Putamen (tissue), 1 donor: ENCODE measurements at places on chromosomes 7 and 10.

DNA sequence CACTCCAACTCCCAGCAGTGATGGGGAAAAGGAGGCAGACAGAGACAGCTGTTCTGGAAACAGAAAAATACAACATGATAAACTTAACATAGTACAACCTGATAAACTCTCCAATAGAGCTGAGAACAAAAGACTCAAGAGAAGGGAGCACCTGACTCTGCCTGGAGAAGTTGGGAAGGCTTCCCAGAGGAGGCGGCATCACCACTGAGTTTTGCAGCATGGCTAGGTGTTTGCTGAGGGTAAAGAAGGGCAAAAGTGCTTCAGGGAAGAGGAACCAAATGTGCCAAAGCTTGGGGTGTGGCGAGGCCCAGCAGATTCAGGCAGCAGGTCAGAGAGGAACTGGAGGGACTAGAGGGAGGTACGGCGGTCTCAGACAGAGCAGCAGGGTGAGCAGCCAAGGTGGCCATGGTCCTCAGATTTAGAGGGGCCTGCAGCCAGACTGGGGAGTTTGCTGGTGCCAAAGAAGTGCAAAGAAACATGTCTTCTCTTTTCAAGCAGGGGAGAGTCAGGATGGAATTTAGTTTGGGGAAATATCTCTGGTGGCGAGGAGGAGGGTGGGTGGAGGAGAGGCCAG is 119.9 kb upstream of the BTBD16 start:
- DNase-seq = no peak

DNA sequence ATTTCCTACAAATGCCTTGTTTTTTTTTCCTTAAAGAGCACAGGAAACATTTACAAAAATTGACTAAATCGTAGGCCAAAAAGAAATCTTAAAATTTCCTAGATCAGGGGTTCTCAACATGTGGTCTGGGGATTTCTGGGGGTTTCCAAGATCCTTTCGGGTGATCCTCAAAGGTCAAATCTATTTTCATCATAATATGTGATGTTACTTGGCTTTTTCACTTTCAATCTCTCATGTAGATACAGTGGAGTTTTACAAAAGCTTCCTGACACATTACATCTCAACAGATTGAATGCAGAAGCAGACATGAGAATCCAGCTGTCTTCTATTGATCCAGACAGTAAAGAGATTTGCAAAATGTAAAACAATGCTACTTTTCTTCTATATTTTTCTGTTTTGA is 497.3 kb downstream of the INHBA start:
- DNase-seq = no peak

DNA sequence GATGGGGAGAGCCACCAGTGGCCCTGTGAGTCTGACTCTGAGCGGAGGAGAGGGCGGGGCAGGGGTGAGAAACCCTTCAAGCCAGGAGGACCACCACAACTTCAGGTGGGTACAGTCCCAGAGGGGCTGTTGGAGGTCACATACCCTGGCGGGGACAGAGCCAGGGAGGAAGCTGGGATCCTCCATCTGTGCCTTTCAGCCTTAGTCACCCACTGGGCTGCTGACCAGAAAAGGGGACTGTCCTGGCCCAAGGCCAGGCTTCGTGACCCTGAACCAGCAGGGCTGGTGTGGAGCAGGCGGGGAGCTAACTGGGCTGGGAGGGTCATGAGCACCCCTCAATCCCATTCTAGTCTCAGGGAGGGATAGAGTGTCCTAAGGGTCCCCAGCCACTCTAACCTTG is 1.5 kb upstream of the CALHM3 start:
- no peak for DNase-seq

GRCh38 chr10:30029872-30030256 is 29.5 kb downstream of the JCAD start:
- no peak for DNase-seq

- no peak for DNase-seq
These were observed 46.4 kb downstream of the CSTF2T start for GRCh38 chr10:51653025-51653424.

DNA sequence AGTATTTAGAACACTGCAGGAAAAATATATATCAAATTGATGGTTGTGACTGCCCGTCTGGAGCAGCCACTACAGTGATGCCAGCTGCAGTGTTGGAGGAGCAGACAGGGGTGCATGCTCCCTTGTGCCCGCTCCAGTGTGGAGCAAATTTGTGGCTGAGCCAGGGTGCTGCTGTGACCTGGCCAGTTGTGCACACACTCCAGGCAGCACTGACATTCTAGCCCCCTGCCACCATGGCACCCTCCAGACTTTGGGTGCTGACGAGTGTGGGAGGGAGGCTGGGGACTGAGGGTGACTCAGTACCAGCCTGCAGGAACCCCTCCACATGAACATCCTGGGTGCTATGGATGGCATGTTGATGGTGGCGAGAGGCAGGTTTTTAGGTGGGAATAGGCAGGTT is 160.0 kb upstream of the PCDH15 start:
- DNase-seq = no peak

DNA sequence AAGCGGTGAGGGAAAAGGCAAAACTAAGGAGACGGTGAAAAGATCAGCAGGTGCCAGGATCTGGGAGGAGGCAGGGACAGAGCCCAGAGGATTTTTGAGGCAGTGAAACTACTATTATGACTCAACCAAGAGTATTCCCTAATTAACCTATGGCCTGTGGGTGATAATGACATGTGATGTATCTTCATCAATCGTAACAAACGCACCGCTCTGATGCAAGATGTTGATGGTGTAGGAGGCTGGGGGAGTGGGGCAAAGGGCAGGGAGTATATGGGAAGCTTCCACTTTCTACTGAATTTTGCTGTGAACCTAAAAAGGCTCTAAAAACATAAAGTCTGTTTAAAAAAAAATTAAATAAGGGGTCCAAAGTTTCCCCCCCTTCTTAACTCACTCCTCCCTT is 25.5 kb upstream of the EZH2 start:
- DNase-seq = no peak

- no peak for DNase-seq
These were observed 77.4 kb upstream of the FRMD4A start for GRCh38 chr10:14408139-14408538.

DNA sequence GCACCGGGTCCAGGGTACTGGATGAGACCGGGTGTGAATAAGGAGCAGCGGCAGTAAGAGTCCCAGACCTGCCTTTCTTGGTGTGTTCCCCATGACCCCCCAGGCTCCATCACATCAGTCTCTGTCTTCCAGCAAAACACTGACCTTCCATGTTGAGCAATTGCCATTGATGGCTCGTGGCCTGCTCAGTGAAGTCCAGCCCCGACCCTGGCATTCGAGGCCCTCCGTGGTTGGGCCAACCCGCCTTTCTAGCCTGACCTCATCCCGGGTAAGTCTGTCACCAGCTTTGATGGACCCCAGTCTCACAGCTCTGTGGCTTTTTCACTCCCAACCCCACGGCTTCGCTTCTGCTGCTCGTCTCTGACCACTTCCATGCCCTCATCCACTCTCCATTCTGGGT is 6.4 kb downstream of the MMP21 start:
- DNase-seq = no peak

- no peak for DNase-seq
These were observed 45.1 kb downstream of the ST8SIA6 start for GRCh38 chr10:17409170-17409733.

DNA sequence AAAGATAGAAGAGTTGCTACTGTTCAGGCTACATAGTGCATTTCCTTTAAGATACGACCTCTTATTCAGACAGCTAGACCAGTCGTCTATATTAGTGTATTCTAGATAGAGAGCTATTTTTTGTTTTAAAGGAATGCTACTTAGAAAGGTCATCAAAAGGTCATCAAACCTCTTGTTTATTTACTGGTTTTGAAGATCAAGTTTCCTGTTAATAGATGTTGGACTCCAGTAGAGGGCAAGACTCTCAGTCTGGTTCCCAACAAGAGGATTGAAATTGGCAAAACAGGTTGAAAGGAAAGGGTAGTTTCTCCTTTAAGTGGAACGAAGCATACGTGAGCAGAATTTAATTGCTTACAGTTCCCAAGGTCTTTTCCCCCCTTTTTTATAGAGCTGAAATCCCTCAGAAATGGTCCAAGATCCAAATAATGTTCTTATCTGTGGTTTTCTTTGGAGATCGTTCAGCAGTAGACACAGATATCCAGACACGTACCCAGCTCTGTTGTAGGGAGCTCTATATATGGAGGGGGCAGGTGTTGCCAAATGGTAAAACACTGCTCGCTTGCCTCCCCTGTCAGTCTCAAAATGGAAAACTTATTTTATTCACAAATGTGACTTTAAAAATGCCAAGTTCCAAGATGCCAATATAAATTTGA is 37.2 kb downstream of the BAMBI start:
- no peak for DNase-seq

- no peak for DNase-seq
These were observed 274.2 kb downstream of the DPP6 start for GRCh38 chr7:154326421-154326820.

DNA sequence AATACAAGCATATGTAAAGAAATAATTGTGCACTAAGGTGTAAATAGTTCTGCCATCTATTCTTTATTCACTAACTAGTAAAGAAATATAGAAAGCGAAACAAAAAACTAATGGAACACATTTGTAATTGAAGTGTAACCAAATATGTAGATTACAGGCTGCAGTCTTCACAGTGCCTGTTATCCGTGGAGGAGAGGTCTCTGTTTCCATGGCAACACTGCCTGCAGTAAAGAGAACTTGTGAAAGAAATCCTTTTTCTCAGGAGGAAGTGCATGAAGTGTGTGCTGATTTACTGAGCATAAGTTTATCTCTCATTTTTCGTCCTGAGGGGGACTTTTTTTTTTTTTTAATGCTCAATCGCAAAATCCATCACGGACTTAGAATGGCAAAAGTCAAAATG is 102.5 kb downstream of the APBB1IP start:
- no peak for DNase-seq

DNA sequence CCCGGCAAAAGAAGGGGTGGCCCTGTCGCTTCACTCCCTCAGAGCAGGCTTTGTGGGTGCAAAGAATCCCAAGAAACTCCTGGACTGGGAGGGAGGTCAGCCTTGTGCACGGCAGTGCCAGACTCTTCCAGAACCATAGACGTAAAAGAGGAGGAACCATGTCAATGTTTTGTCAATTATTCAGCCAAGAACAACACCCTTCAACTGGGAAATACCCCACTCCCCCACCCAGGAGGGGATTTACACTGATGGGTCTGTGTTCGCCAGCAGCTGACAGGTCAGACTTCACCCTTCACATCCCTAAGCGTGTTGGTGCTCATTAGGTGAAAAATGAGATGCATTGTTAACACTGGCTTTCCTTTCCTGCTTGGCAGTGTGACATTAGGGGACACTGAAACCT is 116.8 kb upstream of the BMPER start:
- no peak for DNase-seq

- DNase-seq = no peak
These were observed 60.2 kb downstream of the SEMA3E start for GRCh38 chr7:83588602-83589240.

GRCh38 chr7:23246555-23246954 is at the start of gene GPNMB:
TSS of gene GPNMB (plus strand) at chr7:23246775. CDS start at chr7:23246858, 83 bp downstream.
- DNase-seq = no peak

- DNase-seq = no peak
These were observed 1012.5 kb downstream of the DNAJB9 start for GRCh38 chr7:109582211-109582610.
